ENCODE measurements at places on chromosomes 16 and 17.

DNA sequence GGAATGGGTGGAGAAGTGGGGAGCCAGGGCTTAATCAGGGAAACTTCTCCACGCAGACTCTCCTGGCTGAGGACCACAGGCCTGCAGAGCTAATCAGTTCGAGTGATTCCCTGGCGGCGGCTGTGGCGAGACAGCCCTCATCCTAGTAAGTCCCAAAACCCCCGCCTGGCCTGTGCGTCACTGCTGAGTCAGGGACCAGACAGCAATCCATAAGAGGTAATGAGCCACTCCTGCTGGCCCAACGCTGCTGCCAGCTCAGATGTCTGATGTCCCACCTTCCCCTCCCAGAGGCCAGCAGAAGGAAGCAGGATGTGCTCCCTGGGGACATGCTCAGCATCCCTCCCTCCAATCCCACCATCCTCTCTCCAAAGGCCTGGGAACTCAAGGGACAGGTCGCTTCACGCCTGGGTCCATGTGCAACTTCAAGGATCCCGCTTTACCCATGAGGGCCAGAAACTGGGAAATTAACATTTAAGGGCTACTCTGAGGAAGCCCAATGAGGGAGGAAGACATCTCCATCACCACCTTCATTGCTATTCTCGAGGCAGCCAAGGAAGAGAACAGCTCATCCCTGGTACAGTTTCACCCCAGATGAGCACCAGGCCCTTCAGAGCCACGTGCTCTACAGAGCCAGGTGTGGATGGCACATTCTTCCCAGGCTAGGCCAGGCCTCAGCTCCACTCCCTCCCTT is 7.9 kb downstream of the ACLY start:
- DNase-seq, result peak; percentile 99

GRCh38 chr16:87581857-87582215 is 20.5 kb upstream of the JPH3 start:
- peak; percentile 98 for DNase-seq

- no peak for DNase-seq
Measured at GRCh38 chr17:4156750-4157381, 13.9 kb downstream of the CYB5D2 start.

- no peak for DNase-seq
Measured at GRCh38 chr16:81265658-81266451, 27.4 kb downstream of the BCO1 start.

- DNase-seq, result no peak
Measured at GRCh38 chr17:43430936-43431713, 32.3 kb downstream of the ARL4D start.

DNA sequence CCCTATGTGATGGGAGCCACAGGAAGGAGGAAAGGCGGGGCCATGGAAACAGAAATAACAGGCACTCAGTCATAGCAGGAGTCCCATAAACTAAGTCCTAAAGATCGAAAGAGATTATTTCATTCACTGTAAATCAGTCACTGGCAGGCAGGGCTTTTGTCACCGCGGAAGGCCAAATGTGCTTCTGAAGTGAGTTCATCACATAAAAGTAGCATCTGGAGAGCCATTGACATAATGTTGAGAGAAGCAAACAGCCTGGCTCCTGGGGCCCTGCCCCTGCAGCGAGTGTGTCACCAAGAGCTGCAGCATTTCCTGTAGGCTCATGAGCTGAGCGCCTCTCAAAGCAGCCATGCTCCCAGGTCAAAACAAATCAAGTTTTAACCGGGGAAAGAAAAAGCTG is 476.2 kb downstream of the HAPSTR1 start:
- DNase-seq, result no peak

DNA sequence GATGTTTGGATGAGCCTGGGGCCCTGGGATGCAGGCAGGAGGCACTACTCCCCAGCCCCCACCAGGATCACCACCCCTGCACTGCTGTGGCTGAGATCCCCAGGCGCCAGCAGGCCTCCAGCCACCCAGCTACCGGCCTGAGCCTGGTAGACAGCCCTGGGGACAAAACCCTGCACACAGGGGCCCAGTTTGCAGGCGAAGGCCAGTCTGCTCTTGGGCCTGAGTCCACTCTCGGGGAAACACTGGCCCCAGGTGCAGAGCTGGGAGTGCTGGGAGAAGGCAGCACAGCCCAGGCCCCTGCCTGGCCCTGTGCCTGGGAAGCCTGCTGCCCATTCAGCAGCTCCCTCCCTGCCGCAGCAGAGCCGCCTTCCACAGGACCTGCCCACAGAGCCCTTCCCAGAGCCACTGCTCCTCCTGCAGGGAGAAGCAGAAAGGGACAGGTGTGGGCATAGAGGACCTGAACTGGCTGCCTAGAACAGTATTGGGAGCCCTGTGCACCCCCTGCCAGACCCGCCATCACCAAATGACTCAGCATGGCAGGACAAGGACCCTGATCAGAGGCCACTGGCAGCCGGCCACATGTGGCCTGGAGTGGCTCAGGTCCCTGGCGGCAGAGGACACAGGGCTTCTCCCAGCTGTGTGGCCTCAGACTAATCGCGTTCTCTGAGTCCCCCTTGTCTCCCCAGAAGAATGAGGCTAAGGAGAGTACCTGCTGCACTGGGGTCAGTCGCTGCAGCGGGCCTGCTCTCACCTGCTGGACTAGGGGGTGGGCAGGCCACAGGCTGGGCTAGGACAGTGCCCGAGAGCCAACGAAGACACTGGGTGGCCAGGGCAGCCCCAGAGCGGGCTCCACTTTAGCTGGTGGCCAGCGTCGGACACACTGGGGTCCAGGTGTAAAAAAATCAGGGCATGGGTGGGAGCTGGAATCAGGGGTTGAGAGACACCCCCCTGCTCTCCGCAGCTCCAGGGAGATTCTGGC is 10.7 kb downstream of the MSRB1 start:
- DNase-seq, result no peak
